Testis (tissue), 5 donors: ENCODE measurements at places on chromosomes 1 and 21.

DNA sequence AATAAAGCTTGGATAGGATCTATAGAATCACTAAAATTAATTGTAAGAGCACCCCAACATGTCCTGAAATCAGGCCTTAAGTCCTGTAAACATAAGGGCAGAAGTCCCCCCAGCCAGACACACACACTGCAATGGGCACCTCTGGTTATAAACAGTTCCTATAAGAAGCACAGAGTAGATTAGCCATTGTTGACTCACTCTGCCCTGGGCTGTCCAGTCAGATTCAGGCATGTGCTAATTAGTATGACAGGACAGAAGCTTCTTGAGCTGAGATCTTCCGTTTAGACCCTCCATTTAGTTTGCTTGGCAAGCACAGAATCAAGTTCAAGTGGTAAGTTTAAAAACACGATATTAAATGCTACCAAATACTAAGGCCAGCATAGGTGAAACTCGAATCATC lies 11.8 kb upstream of the DENND1B start:
- no peak for DNase-seq

DNA sequence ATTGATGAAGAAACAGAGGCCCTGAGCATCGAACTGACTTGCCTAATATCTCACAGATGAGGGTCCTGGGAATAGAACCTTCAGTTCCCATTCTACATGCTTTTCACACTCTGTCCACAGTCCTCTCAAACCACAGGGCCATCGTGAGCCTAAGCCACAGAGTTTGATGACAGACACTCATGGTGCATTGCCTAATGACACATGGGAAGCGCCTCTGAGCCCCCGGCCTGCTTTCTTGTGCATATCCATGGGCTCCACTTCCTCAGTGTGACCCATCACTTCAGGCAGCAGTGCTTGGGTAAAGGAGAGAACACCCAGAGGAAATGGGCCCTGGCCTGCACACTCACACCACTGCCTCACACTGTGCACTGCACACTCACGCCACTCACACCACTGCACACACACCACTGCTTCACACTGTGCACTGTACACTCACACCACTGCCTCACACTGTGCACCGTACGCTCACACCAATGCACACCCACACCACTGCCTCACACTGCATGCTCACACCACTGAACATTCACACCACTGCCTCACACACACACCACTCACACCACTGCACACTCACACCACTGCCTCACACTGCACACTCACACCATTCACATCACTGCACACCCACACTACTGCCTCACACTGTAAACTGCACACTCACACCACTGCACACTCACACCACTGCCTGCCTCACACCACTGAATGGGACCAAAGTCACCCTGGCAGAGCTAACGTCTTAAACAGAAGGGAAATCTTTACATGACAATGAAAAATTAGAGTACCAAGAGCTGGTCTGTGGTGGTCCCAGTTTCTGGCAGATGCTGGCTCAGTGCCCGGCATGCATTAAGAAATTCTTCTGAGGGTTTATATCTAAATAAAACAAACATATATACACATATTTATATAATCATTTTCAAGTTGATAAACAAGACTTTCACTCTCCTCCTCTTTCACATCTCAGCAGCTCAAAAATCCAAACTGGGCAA lies 53.0 kb downstream of the KANK4 start:
- DNase-seq: no peak

- no peak for DNase-seq
Measured at GRCh38 chr21:25636727-25637126, 2.3 kb upstream of the JAM2 start.

DNA sequence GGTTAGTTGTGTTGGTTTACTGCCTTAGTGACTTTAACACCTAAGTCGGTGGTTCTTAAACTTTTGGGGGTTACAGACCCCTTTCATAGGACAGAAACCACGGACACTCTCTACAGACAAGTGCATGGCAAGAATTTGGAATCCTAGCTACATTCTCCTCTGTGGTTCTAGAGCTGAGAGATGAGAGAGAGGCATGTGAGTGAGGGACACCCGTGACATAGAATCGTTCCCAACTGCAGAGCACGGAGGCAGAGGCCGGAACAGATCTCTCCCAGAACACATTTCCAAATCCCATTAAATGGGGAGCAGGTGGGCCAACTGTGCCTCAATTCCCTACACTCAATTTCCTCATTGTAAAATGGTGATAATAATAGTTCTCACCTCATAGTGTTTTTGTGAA lies 60.7 kb downstream of the DAB1 start:
- DNase-seq: no peak

DNA sequence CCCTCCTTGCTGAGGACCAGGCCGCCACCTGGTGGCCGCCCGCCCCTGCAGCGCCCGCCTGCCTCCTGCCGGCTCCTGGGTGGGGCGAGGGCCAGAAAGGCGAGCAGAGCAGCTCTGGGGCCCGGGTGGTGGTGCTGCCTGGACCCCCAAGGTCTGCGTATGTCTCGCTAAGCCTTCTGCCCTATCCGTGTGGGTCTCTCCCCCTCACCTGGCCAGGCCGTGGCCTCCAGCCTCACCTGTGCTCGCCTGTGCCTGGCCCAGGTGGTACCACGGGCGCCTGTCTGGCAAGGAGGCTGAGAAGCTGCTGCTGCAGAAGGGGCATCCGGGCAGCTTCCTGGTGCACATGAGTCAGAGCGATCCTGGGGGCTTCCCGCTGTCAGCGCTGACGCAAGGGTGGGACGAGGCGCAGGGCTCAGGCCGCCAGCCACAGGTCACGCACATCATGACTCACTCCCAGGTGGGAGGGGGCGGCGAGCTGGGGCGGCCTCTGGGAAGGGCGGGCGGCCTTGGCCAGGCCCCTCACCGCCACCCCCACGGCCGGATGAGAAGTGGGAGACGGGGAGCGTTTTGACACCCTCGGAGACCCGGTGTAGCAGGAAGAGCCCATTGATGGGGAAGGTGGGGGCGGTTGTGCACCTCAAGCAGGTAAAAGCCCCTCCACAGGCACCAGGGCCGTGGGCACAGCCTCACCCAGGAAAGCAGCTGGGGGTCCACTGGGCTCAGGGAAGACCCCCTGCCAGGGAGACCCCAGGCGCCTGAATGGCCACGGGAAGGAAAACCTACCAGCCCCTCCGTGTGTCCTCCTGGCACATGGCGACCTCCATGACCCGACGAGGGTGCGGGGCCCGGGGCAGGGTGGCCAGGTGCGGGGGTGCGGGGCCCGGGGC lies 9.9 kb downstream of the RNF223 start:
- DNase-seq: peak; percentile 56

GRCh38 chr1:3530926-3531818 lies 76.7 kb downstream of the ARHGEF16 start:
- peak; percentile 88 for DNase-seq

GRCh38 chr21:42062236-42063022 lies 8.7 kb upstream of the UMODL1 start:
- DNase-seq: peak; percentile 28

- no peak for DNase-seq
Measured at GRCh38 chr21:22374218-22374969, 1376.2 kb downstream of the NCAM2 start.

DNA sequence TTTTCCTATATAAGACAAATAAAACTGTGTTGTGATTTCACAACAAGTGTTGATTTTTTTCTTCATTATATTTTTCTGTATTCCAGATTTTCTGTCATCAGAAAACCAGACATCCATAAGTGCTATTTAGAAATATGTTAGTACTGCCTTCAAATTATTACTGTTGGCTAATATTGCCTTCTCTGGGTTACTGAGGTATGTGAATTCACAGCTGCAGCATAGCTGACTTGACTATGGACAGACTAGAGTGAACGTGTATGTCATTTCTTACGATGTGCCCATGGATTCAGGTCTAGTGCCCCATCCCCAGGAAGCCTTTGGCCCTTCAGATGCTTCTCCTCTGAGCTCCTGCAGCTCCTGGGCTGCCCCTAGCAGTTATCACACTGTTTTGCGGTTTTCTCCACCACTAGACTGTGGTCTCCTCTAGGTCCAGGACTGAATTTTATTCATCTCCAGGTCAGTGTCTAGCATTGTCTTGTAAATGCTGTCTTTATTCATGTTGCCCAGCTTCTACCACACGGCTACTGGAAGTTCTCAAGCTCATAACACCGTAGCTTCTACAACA lies 118.5 kb downstream of the FGGY start:
- DNase-seq: no peak

GRCh38 chr1:11753555-11754208 lies 8.3 kb upstream of the C1orf167 start:
- no peak for DNase-seq

GRCh38 chr1:235679005-235679404 lies 29.4 kb upstream of the GNG4 start:
- DNase-seq: no peak

- peak; percentile 78 for DNase-seq
Measured at GRCh38 chr21:43866260-43866629, 1.2 kb downstream of the AGPAT3 start.

- no peak for DNase-seq
Measured at GRCh38 chr1:117239467-117239866, 28.7 kb upstream of the VTCN1 start.

GRCh38 chr1:225774281-225775147 lies 3.1 kb upstream of the SRP9 start:
- no peak for DNase-seq

GRCh38 chr1:168792592-168793125 lies 63.7 kb upstream of the DPT start:
- no peak for DNase-seq

DNA sequence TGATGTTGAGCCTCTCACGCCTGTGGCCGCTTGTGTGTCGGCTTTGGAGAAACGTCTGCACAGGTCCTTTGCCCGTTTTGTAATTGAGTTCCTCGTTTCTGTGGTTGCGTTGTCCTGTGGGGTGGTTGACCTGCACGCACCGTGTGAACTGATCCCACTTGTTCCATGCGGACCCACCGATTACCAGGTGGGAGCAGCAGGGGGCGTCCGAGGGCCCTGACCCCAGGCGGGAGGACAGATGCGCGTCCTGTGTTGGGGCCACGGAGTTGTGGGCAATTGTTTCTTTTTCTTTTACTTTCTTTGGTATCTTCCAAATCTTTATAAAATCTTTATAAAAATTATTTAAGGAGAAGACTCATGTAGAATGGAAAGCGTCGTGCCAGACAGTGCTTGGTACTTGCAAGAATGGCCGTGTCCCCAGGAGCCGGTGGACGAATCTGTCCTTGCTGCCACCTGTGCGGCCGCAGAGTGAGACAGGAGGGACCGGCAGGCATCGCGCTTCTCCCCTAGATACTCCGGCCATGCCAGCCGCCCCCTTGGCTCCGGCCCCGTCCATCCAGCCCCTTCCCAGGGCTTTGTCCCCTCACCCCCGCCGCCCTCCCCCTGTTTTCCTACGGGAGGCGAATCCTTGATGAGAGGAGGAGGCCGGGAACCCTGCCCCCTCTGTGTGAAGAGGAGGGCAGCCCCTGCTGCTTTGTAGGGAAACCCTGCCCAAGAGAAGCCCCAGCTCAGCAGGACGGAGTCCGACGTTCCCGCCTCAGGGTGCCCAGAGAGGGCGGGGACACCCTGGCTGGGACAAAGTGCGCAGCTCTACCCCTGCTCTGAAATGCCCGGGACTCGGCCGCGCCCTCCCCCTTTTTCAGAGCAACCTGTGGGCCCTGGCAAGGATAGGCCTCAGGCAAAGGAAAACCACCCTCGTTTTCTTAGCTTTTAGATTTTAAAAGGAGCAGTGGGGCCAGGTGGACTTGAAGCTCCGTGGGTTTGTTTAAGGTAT lies 41.7 kb downstream of the PRKCZ start:
- peak; percentile 28 for DNase-seq
